Choroid plexus epithelial cell (primary cell): ENCODE measurements at places on chromosomes 12 and 14.

DNA sequence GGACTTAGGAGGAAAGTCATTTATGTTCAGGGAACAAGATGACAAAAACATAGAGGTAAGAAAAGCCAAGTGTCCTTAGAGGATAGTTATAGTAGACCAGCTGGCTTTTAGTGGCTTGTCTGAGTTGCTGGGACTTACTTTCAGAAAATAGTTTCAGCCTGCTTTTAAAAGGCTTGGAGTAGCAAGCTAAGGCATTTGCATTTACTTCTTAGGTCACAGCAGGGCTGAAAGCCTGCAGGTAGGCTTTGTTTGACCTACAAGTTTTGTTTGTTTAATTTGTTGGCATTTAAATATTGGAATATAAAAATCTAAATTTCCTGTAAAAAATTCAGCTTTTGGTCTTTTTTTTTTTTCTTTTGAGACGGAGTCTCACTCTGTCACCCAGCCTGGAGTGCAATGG lies 5.1 kb downstream of the ACSS3 start:
- no peak for DNase-seq

- DNase-seq: no peak
Observed at GRCh38 chr12:41479426-41479825, 291.3 kb downstream of the PDZRN4 start.

DNA sequence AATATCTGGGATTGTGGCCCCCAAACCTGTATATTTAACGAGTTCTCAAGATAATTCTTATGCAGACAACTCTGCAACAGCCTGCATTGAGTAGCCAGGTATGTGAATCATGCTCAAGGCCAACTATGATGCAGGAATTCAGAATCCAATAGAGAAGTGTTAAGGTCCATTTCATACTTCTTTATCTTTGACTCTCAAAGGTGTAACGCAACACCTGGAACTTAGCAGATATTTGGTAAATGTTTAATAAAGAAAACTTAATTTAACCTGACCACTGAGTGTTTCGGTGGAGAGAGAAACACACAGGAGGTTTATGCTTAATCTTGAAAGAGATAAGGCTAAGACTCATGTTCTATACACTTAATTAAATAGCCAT lies 156.5 kb upstream of the PLEKHG7 start:
- no peak for DNase-seq

GRCh38 chr14:101077481-101078074 lies 174.1 kb upstream of the RTL1 start:
- peak; percentile 41 for DNase-seq

- no peak for DNase-seq
Observed at GRCh38 chr14:38089123-38089522, 118.6 kb upstream of the SSTR1 start.

- no peak for DNase-seq
Observed at GRCh38 chr14:22865424-22866405, 5.8 kb upstream of the LRP10 start.

GRCh38 chr14:70909733-70910614 lies 2.7 kb downstream of the PCNX1 start:
- DNase-seq: no peak

DNA sequence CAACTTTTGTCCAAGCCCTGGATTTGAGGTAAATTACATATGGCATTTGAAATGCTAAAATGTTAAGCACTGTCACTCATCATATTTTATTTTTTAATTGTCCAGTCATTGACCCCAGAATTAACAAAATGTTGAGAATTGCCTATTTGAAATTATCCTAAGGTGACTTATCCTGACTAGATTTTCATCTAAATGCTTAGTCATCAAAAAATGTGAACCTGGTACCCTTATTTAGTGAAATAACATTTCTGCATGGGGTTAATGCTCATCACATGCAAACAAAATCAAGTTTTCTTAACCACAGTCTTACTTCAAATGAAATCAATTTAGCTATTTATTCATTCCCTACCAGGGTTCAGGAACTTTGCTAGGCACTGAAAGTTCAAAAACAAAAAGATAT lies 232.0 kb upstream of the DCN start:
- no peak for DNase-seq

GRCh38 chr14:39563361-39563760 lies 131.1 kb upstream of the FBXO33 start:
- DNase-seq: no peak

- no peak for DNase-seq
Observed at GRCh38 chr12:3092764-3093163, 15.6 kb downstream of the TSPAN9 start.

- DNase-seq: peak; percentile 19
Observed at GRCh38 chr14:26078561-26078960, 519.3 kb downstream of the NOVA1 start.
